ENCODE measurements at places on chromosomes 7 and 10.
A peak's percentile ranks its signal among the peaks of the same experiment; 100 is the strongest.

DNA sequence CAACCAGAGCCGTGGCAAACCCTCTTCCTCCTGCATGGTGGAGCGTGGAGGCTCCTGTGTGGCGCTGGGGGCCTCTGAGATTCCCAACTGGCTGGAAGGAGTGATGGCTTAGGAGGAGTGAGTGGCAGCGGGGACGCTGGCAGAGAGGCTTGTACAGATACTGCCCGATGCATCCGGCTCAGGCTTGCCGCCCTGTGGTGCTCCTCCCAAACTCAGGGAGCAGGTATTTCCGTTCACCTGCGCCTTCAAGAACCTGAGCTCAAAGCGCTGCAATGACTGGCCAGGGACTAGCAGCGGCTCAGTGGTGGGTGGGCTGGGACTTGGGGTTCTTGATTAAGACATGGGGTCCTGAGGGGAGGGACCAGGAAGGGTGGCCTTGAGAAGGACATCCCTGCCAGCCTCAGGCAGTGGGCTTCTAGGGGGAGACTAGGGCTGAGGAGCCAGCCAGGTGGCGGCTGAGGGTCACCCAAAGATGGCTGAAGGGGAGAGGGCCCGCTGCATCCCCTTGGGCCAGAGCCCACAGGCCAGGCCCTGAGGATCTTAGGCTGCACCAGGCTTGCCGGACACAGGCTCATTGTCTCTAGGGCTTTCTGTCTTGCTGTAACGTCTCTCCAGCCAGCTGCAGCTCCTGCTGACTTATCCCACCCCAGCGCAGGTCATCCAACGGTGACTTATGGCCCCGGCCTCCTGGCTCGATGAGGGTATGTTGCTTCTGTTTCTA is 3.2 kb downstream of the ZNF775 start:
- DNase-seq, result no peak

- no peak for DNase-seq
Observed at GRCh38 chr10:77904100-77904840, 22.3 kb downstream of the DLG5 start.

- DNase-seq, result peak; percentile 84
Observed at GRCh38 chr7:114889646-114890285, 32.1 kb upstream of the MDFIC start.

- no peak for DNase-seq
Observed at GRCh38 chr10:14545827-14546226, 215.1 kb upstream of the FRMD4A start.

DNA sequence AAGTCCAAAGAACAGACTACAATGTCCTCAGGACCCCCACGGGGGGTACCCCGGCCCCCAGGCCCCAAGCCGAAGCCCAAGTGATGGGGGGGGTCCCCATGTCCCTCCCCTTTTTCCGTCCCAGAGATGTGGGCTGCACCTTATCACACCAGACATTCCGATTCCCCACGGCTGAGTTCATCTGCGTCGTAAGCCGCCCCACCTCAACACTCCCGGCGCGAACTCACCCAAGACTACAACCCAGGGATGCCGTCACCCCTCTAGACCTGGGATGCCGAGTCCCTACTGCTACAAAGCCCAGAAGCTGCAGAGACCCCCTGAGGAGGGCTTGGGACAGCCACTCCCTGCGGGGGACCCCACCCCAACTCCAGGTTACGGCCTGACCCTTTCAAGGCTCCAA is 14.5 kb downstream of the PDGFA start:
- DNase-seq, result no peak

- DNase-seq, result no peak
Observed at GRCh38 chr10:86283466-86284287, 82.9 kb downstream of the GRID1 start.

GRCh38 chr10:105783936-105784483 is 1142.9 kb downstream of the SORCS3 start:
- no peak for DNase-seq

DNA sequence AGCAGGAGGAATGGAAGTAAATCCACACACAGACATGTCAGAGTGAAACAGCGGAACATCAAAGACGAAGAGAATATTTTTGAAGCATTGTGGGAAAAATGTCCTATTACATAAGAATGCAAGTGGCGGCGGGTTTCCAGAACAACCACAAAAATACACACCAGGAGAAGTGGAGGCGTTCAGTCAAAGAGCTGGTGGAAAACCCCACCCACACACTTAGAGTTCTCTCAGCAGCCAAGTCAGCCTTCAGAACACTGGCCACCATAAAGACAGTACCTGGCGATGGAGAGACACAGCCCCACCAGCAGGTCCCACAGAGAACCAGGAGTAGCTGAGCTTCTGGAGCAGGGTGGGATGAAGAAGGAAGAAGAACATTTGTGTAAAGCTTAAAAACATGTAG is 23.7 kb downstream of the NKX6-2 start:
- DNase-seq, result no peak

GRCh38 chr7:99707096-99707495 is 27.3 kb upstream of the CYP3A5 start:
- peak; percentile 35 for DNase-seq
